ENCODE measurements at places on chromosomes 12 and 14.
A peak's percentile ranks its signal among the peaks of the same experiment; 100 is the strongest.

- DNase-seq = no peak
These were observed 281.0 kb upstream of the RGS6 start for GRCh38 chr14:71651228-71651627.

GRCh38 chr14:65432361-65432948 lies 19.9 kb downstream of the FUT8 start:
- DNase-seq = no peak

DNA sequence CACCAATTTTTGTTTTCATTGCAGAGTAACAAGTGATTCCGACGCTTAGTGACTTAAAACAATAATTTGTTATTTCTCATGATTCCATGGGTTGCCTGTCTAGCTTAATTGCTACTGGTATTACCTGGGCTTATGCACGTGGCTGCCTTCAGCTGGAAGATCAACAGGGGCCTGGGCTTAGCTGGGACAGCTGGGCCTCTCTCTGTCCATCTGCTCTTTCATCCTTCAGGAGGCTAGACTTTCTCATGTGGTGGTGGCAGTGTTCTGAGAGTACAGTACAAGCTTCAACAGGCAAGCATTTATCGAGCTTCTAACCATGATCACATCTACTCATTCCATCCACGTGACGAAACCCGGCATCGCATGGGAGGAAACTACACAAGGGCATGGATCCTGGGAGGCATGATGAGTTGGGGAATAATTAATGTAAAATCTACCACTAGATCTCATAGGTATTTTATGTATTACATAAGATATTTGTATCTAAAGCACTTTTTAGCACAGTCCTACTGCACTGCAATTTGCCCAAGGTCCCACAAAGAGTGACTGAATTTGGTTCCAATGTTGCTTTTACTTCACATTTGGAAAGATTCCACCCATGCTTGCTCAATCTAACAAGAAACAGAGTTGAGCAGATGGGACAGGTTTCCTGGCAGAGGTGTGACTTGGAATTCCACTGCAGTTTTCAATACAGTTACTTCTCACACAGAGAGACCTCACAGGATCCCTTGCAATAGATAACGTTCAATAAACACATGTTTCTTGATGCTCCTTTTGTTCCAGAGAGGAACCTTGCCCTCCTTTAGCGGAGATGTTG lies 153.1 kb upstream of the FRMD6 start:
- no peak for DNase-seq

DNA sequence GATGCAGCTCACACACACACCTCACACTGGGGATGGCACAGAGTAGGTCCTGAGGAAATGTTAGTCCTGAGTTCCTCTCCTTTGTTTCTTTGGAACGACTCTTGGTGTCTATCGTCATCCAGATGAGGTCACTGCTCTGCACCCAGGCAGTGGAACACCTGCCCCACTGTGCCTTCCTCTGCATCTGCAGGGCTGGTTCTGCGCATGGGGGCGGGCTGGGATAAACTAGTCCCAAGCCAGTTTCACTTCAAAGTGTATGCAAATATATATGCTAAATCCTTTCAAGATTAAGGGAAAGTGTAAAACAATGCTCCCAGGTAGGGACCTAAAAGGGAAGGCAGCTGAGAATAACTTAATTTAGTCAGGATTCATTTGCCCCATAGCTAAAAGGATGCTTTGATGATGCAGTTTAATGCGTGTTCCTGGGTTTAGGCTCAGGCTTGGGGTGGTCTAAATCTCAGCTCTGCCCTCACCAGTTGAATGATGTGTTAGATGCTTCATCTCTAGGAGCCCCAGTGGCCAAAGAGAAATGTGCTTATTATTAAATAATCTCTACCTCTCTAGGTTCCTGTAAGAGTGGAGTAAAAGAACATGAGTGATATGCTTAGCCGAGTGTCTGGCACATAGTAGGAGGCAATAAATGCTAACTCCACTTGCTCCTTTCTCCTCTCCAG lies 47.1 kb upstream of the OVCH1 start:
- no peak for DNase-seq

DNA sequence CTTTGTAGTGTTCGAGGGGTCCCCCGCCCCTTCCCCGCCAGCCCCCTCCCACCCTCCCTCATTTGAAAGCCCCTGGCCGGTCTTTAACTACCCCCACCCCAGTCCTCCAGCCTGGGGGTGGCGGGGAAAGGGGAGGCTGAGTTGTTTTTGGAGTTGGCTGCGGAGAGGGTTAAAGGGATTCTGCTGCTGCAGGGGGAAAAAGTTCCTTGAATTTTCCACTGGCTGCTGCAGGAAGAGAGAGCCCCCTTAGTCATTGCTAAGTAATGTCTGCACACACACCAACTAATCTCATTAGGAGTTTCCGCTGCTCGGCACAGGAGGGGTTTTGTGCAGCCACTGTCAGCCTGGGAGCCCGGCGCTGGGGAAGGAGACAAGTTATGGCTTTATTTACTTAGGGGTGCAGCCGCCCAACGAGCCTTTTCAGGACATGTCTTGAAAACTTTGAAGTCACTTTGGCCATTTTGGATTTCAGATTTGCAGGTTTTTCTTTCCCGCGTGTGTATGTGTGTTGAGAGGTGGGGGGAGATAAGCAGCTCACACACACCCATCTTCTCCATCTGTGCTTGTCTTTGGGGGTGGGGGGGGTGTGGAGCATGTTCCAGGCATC lies 1.8 kb downstream of the ELK3 start:
- DNase-seq = no peak

DNA sequence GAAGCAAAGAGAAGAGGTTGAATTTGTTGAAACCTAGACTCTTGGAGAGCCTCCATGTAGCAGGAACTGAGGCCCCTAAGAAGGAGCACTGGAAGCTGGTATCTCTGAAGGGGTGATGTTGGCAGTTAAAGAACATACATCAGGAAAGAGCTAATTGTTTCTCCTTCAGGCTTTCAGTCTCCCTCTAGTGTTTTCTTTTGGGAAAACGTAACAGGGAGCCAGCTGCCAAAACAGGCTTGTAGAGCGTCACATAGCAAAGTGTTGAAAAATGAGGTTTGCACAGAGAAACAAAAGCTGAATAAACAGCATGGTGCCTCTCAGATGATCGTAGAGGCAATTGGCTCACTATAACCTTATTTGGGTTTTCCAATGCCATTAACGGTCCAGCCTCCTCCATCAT lies 46.9 kb upstream of the CAND1 start:
- no peak for DNase-seq

DNA sequence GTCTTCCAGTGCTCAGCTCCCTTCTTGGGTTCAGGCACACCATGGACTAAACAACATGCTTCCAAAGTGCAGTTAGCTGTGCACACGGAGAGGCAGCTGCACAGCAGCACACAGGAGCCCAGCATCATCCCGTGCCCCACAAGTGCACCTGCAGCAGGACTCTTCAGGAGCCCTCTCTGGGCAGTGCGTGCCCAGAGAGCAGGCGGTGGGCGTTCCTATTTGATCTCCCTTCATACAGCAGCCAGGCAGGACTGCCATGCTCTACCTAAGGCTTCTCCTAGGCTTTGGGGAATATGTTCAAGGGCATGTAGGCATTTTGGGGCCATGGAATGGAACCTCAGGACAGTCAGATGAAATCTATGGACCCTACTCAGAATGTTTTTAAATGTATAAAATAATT lies 35.5 kb downstream of the ANO2 start:
- DNase-seq = no peak

- peak; percentile 86 for DNase-seq
These were observed 100.9 kb downstream of the NCOR2 start for GRCh38 chr12:124466216-124467128.

GRCh38 chr14:63713764-63714163 lies 14.1 kb downstream of the SGPP1 start:
- no peak for DNase-seq

DNA sequence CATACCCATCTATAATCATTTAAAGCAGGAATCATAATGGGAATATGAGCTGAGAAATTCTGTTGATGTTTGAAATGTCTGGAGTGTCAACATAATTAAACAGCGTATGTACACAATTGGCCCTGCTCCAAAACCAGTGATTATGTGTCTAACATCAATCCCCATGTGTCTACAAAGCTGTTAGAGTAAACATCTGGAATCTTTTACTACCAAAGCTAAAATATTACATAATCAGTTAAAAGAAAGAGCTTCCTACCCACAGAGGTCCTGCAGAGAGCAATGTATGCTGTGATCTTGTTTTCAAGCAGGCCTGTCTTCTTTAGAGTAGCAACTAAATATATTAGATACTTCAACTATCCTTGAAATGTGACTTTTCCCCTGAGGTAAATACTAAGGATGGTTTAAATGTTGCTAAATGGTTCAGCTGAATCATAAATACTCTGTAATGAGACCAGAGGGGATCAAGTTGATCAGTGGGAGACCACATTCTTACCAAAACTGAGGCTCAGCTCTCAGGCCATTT lies 74.3 kb downstream of the RASSF8 start:
- no peak for DNase-seq

DNA sequence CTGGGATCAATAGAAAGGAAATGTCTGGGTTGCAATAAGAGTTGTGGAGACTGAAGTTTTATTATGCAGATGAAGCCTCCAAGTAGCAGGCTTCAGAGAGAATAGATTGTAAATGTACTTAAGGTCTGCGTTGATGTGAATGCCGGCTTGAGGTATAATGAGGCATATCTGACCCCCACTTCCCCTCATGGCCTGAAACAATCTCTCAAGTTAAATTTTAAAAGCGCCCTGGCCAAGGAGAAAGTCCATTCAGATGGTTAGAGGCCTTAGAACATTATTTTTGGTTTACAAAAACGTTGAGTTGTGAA lies 28.3 kb upstream of the HIGD1C start:
- no peak for DNase-seq

DNA sequence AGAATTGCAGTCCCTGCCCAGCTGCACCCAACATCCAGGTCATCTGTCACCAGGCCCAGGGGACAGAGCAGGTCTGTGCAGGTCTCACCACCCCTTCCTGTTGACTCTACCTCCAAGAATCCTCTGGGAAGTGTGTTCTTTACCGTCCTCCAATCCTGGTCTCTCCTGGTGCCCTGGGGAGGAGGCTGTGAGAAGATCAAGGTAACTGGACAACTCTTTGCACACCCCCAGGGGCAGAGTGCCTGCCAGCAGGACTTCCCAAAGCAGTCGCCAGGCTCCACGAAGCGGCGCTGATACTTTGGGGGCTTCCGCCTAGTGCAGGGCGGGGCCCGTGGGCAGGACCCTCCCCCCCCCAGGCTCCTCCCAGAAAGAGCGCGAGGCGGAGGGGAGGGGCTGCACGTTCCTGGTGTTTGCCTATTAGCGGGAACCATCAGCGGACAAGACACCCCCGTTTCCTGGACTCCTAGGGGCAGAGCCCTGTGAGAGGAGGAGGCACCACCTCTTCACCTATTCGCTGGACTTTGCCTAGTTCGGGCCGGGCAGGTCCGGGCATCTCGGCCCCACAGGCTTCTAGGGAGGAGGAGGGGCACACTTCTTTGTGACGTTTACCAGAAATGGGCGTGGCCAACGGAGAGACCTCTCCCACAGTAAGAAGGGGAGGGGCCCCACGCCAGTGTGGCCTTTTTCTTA lies 918.0 kb downstream of the AACS start:
- DNase-seq = no peak

- no peak for DNase-seq
These were observed 9.7 kb upstream of the FOS start for GRCh38 chr14:75268633-75269550.

GRCh38 chr14:68520637-68521556 lies 272.0 kb downstream of the ZFP36L1 start:
- DNase-seq = no peak

DNA sequence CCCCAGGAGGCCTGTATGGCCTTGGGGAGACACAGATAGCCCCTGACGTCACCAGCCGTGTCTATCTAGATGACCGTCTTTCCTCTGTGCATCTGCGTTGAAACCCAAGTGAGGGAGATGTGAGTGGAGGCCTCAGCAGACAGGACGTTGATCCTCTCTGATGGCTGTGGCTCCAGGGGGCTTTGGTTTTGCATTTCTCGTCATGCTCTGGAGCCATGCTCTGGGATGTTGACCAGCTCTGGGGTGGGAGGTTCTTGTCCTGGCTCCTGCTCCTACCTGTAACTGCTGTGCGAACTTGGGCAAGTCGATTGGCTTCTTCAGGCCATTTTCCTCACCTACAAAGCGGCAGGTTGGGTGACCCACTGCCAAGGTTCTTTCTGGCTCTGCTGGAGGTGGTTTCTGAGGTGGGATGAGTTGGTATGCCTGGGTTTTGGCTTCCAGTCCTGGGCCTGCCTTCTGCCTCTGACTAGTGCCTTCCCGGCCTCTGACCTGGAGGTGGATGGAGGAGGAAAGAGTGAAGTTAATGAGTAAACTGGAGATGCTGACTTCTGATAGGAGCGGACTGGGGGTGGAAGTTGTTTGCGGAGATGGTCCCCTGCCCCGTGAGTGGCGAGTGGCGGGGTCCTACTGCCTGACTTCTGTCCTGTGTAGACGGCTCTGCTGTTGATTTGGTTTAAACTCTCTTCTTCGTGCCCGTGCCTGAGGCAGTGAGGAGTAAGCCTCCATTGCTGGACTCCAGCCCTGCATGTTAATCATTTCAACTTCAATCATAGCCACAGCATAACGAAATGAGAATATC lies 8.4 kb downstream of the TSPAN9 start:
- DNase-seq = no peak

- no peak for DNase-seq
These were observed 429.3 kb upstream of the SOX5 start for GRCh38 chr12:24378548-24379407.

- DNase-seq = no peak
These were observed 139.3 kb downstream of the SSPN start for GRCh38 chr12:26334621-26335124.

- DNase-seq = no peak
These were observed 154.4 kb downstream of the CALM1 start for GRCh38 chr14:90551070-90551704.

DNA sequence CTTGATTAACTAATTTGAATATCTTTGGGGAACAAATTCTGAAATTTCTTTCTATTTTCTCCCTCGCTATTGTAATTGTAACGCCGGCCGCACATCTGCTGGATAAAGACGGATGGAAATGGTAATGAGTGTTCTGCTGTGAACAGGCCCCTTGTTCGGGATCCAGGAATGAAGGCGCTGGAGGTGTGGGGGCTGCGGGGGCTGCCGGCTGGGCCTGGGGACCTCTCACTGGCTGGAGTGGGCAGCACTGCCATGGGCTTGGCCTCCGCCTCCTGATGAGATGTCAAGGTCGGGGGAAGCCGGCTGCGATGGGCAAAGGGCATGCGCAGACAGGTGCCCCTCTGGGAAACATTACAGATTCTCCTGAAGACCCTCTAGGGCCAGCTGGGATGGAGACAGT lies 175.4 kb downstream of the PHETA1 start:
- no peak for DNase-seq

GRCh38 chr12:104692557-104693218 lies 235.9 kb downstream of the CHST11 start:
- DNase-seq = no peak

- no peak for DNase-seq
These were observed 714.6 kb downstream of the DIO2 start for GRCh38 chr14:79496701-79497100.
